ENCODE measurements at places on chromosomes 11 and 22.
A peak's percentile ranks its signal among the peaks of the same experiment; 100 is the strongest.

DNA sequence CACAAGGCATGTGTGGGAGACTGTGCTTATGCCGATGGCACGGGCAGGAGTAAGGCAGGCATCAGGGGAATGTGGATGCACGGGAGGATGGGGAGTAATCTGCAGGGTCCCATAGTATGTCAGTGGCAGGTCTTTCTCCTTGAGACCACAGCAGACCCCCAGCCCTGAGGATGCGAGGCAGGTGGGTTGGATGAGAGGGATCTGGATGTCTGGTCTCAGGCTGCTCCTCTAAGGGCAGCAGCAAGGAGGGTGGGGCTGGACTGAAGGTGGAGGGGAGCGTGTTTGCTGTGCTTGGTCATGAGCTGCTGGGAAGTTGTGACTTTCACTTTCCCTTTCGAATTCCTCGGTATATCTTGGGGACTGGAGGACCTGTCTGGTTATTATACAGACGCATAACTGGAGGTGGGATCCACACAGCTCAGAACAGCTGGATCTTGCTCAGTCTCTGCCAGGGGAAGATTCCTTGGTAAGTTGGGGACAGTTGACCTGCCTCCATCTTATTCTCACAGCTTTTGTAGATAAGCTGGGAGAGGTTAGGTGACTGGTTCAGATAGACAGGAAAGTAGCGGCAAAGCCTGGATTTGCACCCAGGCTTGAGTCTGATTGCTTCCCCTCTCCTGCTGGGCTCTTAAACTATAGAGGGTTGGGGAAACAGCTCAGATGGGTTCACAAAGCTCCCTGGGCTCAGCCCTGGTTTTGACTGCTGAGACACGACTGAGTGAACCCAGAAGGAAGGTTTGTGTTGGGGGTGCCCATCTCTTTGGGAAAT is at the start of gene APOL1:
APOL1 (plus strand) TSS at position 380 of the 769 bp plus-strand sequence. CDS start 1,823 bp downstream, outside the sequence.
- peak; percentile 64 for DNase-seq

GRCh38 chr11:7414973-7415817 is 70.1 kb upstream of the OLFML1 start:
- no peak for DNase-seq

- peak; percentile 51 for DNase-seq
Observed at GRCh38 chr22:42664976-42665831, 16.0 kb upstream of the CYB5R3 start.

DNA sequence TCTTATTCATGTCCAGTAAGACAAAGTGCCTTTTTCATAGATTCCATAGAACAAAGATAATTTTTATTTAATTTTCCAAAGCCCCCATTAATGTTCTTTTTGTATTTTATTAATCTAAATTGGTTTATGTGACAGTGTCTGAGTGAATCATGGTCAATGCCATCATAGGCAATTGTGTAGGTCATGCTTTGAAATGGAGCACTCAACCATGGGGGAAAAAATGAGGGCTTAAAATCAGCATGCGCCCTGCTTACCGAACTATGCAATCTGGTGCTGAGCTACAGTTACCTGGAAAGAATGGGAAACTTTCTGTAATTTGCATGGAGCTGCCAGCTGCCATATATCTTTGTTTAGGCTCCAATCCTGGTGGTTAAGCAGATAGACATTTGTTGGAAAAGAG is 28.4 kb upstream of the RAB38 start:
- DNase-seq, result no peak

DNA sequence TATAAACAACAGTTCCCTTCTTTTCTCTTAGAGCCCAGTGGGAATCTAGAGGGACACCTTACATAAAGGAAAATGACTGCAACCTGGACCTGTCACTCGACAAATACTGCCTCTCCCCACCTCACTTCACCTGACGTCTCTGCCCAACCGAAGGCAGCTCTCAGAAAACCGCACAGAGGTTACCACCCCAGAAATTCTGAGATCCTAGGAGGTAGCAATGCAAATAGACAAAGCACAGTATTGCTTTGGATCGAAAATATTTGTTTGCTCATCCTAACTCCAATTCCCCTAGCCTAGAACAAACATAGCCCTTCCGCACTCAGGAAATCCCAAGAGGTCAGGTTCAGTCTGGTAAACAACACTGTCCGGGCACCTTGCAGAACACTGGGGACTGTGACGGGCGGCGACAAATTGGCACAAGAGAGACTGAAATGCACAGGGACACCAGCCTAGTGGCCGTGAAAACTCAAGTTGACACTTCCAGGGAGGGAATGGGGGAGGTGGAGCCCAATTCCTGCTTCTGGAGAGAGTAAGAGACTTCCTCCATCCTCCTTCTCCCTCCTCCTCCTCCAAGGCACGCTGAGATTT is 420 bp upstream of the TRIM44 start:
- peak; percentile 52 for DNase-seq

DNA sequence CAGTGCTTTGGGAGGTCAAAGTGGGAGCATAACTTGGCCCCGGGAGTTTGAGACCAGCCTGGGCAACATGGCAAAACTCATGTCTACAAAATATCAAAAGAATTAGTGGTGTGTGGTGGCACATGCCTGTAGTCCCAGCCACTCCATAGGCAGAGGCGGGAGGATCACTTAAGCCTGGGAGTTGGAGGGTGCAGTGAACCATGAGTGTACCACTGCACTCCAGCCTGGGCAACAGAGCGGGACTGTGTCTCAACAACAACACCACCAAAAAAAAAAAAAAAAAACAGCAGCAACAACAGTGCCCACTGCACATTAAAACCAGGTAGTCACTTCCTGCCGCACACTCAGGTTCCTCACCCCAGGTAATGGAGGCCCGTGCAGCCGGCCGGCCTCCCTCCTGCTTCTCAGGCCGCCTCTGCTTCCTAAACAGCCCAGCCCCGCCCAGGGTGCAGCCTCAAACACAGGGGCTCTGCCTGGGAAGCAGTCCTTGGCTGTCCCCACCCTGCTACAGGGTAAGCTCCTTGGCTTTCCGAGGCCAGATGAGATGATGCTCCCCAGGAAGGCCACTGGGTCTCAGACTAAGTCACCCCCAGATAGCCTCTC is 318.3 kb downstream of the SHANK2 start:
- no peak for DNase-seq

DNA sequence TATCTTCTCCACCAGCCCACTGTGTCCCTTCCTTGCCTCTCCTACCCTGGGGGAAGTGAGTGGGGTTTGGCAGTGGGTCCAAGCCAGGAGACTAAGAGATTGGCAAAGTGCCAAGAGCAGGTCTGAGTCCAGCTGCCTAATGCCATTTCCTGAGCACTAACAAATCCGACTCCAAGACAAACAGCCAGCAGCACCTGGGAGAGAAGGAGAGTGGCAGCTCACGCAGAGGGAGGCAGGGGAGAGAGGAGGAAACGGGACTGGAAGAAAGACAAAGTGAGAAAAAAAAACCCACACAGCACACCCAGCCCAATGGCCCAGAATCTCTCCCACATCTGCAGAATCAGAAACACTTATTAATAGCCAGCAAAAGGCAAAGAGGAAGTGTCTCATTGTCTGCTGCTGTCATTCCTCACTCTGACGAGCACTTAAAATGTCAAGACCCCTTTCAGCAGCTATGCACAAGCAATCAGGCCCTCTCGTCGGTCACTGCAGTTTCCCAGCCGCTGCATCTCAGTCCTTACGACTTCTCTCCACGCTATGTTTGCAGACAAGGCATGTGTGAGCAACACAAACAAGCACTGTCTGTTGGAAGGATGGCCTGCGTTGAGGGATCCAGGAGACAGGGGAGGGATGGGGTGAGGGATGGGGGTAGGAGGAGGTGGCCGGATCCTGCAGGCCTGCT is 558.4 kb upstream of the CADM1 start:
- DNase-seq, result no peak

DNA sequence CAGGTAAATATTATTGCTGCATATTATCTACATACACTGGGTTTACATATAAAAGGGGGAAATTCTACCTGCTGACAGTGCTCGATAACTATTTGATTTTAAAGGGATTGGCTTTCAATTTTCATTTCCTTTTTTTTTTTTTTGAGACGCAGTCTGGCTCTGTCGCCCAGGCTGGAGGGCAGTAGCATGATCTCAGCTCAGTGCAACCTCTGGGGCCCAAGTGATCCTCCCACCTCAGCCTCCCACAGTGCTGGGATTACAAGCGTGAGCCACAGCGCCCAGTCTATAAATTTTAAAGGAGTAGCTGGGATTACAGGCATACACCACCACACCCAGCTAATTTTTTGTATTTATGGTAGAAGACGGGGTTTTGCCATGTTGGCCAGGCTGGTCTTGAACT is 3.2 kb upstream of the PCF11 start:
- DNase-seq, result no peak

GRCh38 chr11:126305699-126306098 is 1.8 kb downstream of the DCPS start:
- no peak for DNase-seq

- peak; percentile 84 for DNase-seq
Observed at GRCh38 chr11:76445121-76446084, 585 bp downstream of the EMSY start.

GRCh38 chr11:695288-695537 is 191 bp upstream of the DEAF1 start:
- no peak for DNase-seq

GRCh38 chr11:112639469-112639868 is 321.8 kb upstream of the NCAM1 start:
- no peak for DNase-seq

GRCh38 chr11:132251061-132251460 is 880.6 kb downstream of the NTM start:
- DNase-seq, result no peak

GRCh38 chr11:102470251-102470650 is 17.7 kb upstream of the TMEM123 start:
- peak; percentile 54 for DNase-seq

DNA sequence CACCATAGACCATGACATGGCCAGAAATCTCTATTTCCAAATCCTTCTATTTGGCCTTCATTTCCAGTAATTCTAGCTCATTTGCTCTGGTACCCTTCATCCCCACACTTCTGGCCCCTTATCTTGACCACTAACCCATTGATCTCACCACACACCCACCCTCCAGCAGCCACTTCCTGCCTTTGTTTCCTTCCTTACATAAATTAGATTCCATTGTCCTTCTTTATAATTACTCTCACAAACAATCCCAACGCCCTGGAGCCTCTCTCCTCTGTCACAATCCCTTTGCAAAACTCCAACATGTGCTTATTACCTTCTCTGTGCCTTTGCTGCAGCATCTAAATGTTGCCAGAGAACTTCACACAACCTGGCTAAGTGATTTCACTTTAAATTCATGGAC is 14.8 kb downstream of the APLNR start:
- DNase-seq, result no peak

DNA sequence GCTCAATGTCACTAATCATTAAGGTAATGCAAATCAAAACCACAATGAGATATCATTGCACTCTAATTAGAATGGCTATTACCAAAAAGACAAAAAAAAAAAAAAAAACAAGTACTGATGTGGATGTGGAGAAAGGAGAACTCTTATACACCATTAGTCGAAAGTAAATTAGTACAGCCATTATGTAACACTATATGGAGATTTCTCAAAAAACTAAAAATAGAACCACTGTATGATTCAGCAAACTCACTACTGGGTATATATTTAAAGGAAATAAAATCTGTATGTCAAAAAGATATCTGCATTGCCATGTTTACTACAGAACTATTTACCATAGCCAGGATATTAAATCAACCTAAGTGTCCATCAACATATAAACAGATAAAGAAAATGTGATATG is 265.4 kb upstream of the ARHGAP20 start:
- no peak for DNase-seq

- no peak for DNase-seq
Observed at GRCh38 chr11:116471608-116472256, 301.1 kb downstream of the BUD13 start.

- peak; percentile 81 for DNase-seq
Observed at GRCh38 chr22:50184004-50184901, 1.5 kb upstream of the TRABD start.

DNA sequence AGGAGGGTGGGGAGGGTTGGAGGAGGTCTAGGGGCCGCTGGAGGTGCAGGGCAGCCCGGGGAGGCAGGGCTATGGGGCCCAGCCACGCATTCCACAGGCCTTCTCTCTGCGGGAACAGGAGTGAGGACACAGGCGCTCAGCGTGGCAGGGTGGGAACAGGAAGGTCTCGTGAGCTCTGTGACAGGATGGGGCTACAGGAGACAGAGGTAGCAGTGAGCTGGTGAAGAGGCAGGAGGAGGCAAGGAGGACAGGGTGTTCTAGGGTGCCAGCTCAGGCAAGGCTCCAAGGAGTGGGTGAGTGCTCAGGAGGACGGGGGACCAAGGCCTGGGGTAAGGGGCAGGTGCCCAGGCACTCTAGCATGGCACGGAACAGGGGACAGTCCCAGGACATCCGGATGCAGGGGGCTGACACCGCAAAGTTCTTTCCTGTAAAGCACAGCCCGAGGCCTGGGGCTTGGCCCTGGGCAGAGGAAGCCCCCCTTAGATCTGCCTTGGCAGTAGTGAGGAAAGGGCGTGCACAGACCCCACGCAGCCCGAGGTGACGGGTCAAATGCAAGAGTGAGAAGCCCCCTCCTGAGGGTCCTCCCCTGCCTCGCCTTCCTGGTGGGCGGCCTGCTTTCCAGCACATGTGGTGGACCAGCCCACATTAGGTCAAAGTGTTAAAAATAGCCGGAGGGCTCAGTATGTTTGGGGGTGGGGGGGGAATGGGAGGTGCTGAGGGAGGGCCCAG is 4.7 kb upstream of the NEAT1 start:
- DNase-seq, result peak; percentile 80

DNA sequence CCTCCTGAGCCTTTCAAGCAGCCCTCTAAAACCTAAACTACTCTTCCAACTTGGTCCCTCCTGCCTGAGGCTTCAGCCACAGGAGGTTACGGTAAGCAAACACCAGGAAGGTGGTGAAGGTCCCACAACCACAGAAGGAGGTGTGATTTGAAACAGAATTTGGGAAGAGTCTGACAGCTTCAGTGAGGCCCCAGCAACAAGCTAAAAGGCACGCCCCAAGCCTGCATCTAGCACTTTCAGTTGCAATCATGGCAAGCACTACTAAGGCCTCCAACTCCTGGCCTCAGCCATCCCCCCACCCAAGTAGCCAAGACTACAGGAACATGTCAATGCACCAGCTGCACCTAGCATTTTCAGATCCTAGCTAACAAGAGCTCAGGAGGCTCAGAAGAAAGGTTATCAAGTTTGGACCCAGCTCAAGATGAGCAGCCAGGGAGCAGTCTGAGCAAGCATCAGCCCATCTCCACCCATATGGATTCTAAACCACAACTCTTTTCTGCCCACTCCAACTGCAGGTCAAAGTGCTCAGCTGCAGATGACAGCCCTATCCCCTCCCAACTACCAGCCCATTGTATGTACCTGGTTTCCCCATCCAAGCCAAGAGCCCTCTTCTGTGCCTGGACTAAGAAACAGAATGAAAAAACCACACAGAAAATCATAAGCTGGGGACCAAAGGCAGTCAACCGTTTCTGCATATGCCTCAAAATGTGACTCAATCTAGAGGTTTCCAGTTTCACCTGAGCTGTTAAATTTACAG is 10.4 kb upstream of the AHNAK start:
- peak; percentile 82 for DNase-seq

- no peak for DNase-seq
Observed at GRCh38 chr11:26017322-26017860, 314.5 kb upstream of the ANO3 start.

GRCh38 chr11:117841551-117842031 is 17.0 kb upstream of the FXYD2 start:
- DNase-seq, result no peak

GRCh38 chr22:36156515-36157419 is 3.8 kb downstream of the APOL3 start:
- DNase-seq, result peak; percentile 67

- peak; percentile 74 for DNase-seq
Observed at GRCh38 chr11:64810891-64811272, 531 bp upstream of the MEN1 start.

GRCh38 chr11:119752345-119752871 is 23.4 kb upstream of the NECTIN1 start:
- no peak for DNase-seq

GRCh38 chr11:129896062-129896461 is 684 bp upstream of the NFRKB start:
- no peak for DNase-seq
